ENCODE measurements at places on chromosomes 3 and 15.

DNA sequence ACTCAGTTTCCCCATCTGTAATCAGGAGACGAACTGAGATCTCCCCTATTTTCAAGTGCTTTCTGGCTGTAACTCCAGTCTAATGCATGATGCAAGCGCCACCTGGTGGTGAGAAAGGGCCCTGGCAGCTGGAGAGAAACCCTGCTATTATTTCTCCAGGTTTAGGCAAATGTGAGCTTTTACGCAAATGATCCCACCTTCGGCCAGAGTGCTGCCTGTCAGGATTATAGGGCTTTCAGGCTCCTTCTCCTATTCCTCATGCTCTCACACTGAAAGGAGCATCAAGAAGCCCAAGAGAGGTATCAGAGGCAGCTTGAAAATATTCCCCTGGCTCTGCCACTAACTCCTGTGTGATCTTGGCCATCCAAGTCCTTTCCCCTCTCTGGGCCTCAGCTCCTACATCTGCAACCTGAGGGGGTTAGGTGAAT, 93.9 kb upstream of the RASGRF1 start:
- peak; percentile 68 for DNase-seq

DNA sequence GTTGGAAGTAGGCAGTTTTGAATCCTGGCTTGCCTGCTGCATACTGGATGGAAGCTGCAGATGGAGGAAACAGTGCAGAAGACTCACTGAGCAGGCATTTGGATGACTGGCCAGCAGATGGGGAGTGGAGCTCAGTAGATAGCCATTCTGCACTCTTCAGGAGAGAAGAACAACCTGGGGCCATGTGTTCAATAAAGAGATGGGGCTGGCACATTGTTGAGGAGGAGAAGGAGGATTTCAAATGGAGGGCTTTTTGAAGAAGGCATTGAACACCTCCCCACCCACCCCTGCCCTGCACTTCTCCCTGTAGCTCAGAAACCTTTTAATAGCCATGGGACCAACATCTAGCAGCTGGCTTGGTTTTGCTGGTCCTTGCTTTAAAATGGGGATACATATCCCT, 109.8 kb downstream of the CACNA1D start:
- no peak for DNase-seq

DNA sequence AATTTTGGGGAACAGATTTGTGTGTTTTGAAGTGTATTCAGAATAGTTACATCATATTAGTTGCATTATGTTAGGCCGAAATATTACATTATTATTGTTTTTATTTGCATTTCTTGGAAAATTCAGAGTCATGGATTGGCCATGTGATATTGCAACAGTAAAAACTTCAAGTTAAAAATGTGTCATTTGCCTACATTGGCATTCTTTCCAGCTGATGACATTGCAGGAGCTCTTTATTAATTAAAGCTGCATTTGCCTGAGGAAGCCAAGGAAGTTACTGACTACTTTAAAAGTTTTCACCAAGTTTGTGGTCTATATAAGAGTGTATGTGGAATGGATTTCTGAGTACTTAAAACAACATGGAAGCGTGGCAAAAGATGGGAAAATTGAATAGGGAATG, 726.4 kb upstream of the SGO1 start:
- DNase-seq = no peak

- DNase-seq = peak; percentile 39
These were observed 12.3 kb downstream of the CPNE9 start for GRCh38 chr3:9715764-9716437.

GRCh38 chr15:101549647-101550046, 60.1 kb upstream of the PCSK6 start:
- DNase-seq = no peak

All from activated naive CD4-positive, alpha-beta T cell treated with Interleukin-2 at 50 U/mL for 16 hours (primary cell).